ENCODE measurements at places on chromosomes 6 and 20.

DNA sequence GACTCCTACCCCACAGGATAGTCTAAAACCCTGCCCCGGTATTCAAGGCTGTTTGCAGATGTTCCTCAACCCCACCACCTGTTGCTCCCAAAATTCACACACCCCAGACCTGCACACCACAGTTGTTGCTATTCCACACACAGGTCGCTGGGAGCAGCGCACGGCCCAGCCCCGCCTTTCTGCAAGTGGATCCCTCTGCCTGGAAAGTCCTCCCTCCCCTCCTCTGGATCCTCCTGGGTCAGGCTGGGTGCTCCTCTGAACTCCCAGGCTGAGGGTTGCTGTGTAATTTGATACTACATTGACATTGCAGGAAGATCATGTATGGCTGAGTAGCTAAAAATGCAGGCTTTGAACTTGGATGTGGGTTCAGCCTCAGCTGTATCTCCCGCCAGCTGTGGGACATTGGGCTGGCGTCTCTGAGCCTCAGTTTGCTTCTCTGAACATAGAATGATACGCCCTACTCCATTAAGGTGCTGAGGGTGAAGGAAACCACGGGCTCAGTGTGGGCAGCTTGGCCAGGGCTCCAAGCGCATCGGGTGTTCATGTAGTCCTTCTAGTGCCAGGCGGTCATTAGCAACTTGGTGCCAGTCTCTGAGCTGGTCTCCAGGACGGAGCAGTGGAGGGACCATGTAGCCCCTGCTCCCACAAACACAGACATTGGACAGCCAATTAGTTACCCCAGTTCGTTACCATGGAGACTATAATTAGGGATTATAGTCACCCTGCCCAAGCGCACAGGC, 13.9 kb upstream of the CCN5 start:
- DNase-seq = no peak

DNA sequence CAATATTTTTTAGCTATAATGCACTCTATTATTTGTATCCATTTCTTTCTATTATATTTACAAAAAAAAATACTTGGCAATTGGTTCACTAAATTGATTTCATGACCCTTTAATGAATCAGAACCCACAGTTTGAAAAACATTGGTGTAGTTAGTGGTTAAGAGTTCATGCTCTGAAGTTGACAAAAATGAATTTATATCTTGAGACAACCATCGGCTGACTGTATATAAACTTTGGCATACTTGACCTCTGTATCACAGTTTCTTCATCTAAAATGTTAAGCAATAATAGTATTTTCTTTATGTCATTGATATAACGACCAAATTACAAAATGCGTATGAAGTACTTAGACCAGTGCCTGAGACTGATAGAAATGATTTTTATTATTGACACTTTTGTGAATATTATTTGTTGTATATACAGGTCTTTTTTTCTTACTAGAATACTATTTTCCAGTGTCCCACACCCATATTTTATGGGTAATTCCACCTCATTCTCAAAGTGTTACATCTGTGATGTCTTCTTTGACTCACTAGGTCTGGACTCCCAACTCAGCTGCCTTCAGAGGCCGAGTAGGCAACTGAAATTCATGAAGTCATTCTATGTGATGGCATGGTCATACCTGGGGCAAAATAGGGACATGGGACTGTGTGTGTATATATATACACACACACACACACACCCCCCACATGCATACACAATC, 459.2 kb downstream of the RFPL4B start:
- no peak for DNase-seq

DNA sequence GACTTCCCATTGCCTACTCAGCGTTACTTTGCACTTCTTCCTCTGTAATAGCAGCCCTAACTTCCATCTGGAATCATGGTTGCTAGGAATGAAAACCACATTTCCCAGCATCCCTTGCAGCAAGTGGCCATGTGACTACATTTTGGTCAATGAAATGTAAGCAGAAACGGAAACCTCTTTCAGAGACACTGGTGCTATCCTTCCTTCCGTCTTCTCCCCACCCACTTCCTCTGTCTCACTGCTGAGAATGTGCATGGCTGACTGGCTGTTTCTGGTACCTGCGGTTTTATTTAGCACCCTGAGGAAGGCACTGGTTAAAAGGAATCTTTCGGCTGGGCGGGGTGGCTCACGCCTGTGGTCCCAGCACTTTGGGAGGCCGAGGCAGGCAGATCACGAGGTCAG, 107.4 kb downstream of the SCML4 start:
- DNase-seq = peak; percentile 74

DNA sequence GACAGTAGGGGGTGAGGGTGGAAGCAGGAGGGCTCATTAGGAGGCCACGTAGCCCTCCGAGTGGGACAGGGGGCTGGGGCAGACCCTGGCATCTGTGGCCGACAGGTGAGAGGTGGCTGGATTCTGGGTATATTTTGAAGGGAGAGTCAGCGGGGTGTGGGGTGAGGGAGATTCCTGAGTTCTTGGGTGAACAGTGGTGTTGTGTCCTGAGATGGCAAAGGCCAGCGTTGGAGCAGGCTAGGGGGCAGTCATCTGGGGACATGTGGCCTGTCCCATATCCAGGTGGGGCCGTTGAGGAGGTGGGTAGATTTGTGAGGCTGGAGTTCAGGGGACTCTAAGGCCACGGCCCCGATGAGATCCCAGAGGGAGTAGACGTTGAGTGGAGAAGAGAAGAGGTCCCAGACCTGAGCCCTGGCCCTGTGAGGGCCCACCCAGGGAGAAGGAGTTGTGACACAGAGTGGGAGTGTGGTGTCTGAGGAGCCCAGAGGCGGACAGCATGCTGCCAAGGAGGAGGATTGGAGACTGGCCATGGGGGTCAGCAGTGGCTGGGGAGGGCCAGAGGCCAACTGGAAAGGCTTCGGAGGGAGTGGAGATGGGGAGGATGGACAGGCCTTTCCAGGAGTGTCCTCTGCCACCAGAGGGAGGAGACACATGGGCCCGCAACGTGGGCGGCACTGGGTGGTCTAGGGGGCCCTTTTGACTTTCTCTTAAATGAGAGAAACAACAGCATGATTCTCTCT, 19.6 kb downstream of the PACSIN1 start:
- DNase-seq = no peak

- peak; percentile 10 for DNase-seq
Measured at GRCh38 chr20:54172856-54173652, 732 bp downstream of the CYP24A1 start.

- no peak for DNase-seq
Measured at GRCh38 chr20:17320456-17320855, 93.6 kb downstream of the PCSK2 start.

DNA sequence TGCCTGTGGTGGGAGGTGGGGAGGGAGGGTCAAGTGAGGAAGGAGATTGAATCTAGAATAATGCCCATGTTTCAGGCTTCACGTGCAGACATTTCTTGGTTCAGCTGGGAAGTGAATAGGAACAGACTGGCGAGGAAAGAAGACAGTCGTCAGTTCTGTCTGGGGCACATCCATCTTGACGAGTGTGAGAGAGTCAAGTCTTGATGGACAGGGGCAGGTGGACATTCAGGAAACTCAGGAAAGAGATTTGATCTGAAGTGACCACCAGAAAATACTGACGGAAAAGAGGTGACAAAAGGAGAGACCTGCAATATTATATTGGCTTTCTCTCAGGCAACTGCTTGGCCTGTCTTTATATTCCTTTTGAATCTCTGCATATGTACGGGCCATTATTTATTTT, 68.6 kb downstream of the ESR1 start:
- no peak for DNase-seq

DNA sequence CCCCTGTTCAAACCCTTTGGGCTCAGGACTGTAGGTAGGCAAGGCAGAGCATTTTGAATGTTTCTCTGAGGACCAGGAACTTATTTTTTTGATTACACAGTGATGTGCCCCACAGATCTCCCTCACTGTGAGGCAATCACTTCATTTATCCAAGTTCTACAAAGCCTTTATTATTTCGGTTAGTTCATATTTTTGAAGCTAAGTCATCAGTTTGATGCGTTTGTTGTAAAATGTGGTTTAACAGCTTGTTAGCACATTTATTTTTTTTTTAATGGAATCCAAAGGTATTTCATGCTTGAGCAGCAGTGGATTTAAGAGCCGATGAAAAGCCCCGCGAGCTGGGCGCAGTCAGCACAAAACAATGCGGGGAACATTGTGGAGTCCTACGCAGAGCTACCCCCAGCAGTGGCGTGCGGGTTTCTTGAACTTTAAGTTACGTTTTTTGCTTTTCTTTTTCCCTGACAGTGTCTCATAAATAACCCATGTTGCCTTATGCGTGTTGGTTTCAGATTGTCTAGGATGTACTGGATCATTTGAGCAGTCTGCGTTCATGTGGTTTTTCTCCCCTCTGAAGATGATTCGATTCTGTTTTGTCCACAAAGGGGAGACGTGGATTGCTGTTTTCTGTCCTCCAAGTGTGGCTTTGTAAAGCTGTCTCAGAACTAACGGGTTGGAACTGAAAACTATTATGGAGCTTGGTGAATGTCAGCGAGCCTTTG, 233.6 kb upstream of the BMP2 start:
- DNase-seq = no peak

- no peak for DNase-seq
Measured at GRCh38 chr20:5923493-5923892, 26.8 kb downstream of the TRMT6 start.

GRCh38 chr6:135233686-135234491, 52.8 kb downstream of the MYB start:
- DNase-seq = no peak

GRCh38 chr6:110822249-110822648, 7.0 kb upstream of the CDK19 start:
- DNase-seq = no peak

- no peak for DNase-seq
Measured at GRCh38 chr6:123169774-123170095, 173.7 kb downstream of the CLVS2 start.

GRCh38 chr6:155415953-155416352, 39.7 kb downstream of the NOX3 start:
- no peak for DNase-seq

DNA sequence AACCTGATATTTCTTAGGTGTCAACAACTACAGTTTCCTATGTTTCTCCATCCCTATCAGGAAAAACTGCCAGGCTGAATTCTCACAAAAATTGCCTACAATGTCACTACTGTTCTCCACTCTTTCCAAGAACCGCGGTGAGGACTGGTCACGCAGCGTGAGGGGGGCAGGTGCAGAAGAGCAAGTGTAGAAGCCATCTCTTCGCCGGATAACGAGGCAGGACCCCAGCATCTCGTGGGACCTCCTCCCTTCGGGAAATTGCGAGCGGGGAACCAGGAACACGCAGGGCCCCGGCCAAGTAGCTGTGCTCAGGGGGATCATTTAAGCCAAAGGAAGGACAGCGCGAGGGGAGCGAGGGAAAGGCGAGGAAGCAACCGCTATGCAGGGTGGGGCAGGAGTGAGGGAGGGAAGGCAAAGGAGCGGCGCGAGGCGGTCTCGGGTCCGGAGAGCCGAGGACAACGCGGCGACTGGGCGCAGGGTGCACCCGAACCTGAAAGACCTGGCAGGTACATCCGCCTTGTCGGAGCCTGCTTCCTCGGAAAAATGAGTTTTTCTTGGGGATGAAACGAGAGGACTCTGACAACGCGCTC, 559 bp downstream of the APMAP start:
- peak; percentile 30 for DNase-seq

DNA sequence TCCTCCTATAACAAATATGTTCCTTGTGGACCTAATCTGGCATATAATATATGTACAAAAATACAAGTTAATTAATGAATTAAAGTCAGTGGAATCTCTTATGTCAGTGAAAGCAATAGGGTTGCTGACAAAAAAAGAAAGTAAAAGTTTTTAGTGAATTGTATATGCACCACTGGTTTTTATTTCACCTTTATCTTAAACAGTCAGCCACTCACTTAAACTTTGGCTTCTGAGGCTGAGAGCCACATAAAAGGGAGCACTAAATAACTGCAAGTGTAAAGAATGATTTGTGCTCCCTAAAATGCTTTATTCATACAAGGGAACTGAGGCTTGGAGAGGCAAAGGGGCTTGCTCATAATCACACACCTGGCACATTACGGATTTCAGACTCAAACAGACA, 9.9 kb upstream of the F13A1 start:
- DNase-seq = no peak

- DNase-seq = no peak
Measured at GRCh38 chr6:72936766-72937559, 288.3 kb downstream of the KHDC1L start.

DNA sequence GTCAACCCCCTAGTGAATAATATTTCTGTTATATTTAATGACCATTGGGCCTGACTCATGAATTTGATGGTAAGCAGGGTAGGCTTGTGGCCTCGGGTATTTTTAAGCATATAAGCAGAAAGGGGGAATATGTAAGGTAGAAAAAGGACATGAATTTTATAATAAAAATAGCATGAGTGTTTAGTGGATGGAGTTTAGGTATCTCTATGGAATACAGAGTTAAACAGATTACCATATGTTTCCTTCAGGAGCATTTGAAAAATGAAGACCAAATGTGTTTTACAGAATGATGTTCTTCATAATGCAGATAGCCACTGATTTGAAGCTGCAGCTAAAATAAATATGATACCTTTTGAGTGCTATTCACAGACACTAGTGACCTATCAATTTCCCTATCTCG, 191.7 kb upstream of the TSHZ2 start:
- no peak for DNase-seq

DNA sequence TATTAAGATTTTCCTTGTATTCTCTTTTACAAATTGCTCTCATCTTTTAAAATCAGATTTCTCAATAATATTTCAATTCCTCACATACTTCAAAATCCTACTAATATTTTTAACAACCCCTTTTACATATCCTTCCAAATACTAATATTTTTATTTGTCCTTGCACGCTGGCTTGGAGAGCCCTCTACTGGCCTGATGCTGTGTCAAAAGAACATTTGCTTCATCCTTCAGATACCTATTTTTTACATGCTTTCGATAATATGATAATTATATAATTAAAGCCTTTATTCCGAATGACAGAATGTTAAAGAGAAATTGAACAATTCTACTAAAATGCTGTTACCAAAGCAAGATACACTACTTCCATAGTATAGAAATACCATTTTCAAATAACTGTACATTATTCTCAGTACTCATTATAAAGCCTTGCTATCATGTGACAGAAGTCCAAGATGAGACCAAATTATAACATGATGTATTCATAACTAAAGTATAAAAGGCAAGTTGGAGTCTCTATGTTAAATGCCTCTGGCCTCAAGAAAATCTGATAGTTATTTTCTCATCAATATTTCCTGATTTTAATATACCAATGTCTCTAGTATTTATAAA, 39.0 kb upstream of the PLN start:
- no peak for DNase-seq

- no peak for DNase-seq
Measured at GRCh38 chr20:56796345-56796744, 167.2 kb downstream of the TFAP2C start.

GRCh38 chr6:12555781-12556180, 160.8 kb upstream of the PHACTR1 start:
- no peak for DNase-seq

GRCh38 chr6:98840996-98841513, 6.7 kb downstream of the POU3F2 start:
- no peak for DNase-seq

- no peak for DNase-seq
Measured at GRCh38 chr6:28771401-28772267, 152.2 kb downstream of the TRIM27 start.
